ENCODE measurements at places on chromosomes 1 and 21.
A peak's percentile ranks its signal among the peaks of the same experiment; 100 is the strongest.

- DNase-seq = no peak
These were observed 16.3 kb upstream of the CD2 start for GRCh38 chr1:116737855-116738321.

- DNase-seq = peak; percentile 99
These were observed 88.3 kb upstream of the ARHGAP29 start for GRCh38 chr1:94325377-94326302.

DNA sequence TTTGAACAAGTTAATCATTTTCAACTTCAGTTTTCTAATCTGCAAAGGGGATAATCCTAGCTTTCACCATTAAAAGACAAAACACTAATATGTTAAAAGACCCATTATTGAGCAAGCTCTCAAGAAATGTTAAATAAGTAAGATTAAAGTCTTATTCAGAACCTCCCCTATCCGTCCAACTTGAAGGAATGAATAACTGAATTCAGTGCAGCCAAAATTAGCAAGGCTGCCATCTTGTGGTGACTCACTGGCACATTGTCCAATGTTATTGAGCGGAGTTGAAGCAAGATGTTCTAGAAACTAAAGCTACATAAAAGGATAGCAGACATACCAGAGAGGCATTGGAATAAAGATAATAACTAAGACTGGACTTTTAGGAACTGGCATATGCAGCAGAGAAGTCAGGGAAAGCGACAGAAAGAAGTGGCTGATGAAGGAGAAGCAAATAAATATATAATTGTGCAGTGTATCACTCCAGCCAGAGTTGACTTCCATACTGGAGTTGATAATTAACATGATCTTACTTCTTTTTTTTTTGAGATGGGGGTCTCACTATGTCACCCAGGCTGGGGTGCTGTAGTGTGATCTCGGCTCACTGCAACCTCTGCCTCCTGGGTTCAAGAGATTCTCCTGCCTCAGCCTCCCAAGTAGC is 8.2 kb upstream of the CAP1 start:
- DNase-seq = peak; percentile 70

GRCh38 chr1:25971066-25971810 is 26.6 kb downstream of the PAFAH2 start:
- no peak for DNase-seq

DNA sequence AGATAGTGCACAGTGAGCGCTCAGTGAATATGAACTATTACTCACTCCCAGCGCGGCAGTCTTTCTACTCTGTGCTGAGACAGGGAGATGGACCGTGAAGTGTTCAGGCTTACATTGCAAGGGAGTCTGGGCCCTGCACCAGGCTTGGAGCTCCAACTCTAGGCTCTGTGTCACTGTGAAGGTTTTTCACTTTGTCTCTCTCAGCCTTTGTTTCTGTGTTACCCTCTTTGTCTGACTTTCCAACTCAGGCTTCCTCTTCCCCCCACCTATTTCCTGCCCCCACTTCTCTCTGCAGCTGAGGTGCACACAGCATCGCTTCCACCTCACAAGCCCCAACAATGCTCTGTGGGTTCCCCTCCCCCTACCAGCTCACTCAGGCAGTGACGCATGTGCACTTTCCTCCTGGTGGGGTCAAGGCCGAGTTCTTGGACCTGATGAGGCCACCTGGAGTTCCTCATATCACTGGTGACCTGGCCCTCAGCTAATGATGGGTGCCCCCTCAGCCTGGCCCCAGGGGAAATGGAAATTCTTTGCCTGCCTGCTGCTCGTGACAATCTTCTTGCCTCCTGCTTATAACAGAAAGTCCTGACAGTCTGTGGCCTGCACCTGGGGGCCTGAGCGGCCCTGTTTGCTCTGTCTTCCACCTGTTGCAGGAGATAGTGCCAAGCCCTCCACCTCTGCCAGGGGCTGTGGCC is 1.1 kb upstream of the LCK start:
- DNase-seq = no peak

GRCh38 chr1:36256558-36257374 is 32.5 kb downstream of the THRAP3 start:
- DNase-seq = no peak

DNA sequence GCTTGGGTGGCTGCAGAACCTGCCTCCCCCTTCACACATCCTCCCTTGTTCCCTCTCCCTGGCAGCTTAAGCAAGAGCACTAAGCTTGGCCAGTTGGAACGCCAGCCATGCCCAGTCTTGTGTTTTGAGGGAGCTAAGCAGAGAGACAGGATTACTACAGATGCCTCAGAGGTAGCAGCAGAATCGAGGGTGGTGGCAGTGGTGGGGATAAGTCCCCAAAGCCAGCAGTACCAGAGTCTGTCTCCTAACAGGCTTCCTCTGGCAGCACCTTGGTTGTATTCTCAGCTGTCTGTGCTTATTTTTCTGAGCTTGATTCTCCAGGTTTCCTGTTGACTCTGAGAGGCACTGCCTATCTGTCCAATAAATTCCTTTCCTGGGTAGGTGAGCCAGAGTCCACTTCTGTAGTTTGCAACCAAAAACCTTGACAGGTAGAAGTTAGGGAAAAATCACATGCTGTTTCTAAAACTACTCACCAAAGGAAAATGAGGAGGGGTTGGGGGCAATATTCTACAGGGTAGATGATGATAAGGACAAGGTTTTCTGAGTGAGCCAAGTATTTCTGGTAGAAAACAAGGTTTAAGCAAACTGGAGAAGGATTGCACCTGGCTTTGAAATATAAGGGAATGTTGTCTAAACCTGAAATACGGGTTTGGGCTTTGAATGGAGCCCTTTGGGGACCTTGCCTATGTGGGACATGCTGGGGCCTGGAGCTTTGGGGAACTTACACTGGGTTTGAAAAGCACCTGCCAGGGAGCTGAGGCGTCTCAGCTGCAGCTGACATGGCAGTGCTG is 100.8 kb downstream of the PBX1 start:
- no peak for DNase-seq

- DNase-seq = peak; percentile 21
These were observed 22.3 kb downstream of the THEM4 start for GRCh38 chr1:151887028-151887427.

GRCh38 chr1:207853372-207853757 is 57.6 kb downstream of the CD34 start:
- no peak for DNase-seq

Data from fibroblast of skin of back (primary cell).